Fibroblast of upper back skin (primary cell): ENCODE measurements at places on chromosomes 16 and 17.

- no peak for DNase-seq
Observed at GRCh38 chr17:47301831-47302230, 21.9 kb upstream of the EFCAB13 start.

- no peak for DNase-seq
Observed at GRCh38 chr17:81457401-81457800, 55.2 kb downstream of the ACTG1 start.

- no peak for DNase-seq
Observed at GRCh38 chr17:28700830-28701492, 10.7 kb downstream of the PROCA1 start.

GRCh38 chr17:9381068-9381467 is 194.6 kb downstream of the STX8 start:
- DNase-seq = no peak

DNA sequence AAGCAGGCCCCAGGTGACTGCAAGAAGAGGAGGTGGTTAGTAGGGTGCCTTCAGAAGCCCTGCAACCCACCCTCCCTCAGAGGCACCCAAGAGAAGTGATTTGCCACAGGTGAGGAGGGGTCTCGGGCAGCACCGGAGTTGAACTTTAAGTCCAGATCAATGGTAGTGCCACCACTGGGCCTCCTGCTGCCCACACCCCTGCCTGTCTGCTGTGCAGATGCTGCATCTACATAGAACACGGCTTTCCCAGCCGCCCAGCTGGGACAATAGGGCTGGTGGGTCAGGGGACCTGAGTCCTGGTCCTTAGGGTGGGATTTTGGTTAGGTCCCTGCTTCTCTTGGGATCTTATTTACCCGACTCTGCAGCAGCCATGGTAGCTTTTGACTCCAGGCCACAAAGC is 17.6 kb upstream of the FAM83G start:
- DNase-seq = no peak

GRCh38 chr17:79412110-79412509 is 198.7 kb downstream of the RBFOX3 start:
- DNase-seq = no peak

DNA sequence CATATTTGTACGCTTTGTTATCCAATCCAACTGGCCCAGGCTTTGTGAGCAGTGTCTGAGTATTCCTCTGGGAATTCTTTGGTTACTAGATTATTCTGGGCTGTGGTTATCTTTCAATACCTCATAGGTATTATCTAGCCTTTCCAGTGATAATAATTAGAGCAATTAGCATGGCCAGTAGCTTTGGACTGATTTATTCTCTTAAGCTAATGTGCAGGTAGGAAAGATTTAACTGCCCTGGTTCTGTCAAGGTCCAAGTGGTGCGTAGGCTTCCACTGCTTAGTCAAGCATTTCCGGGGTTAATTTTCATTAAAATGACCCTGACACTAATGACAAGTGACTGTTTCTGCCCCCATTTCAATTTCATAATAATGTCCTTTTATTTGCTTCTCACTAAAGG is 54.2 kb upstream of the PMFBP1 start:
- no peak for DNase-seq
